GM12865 (cell line): ENCODE measurements at places on chromosomes 16 and 17.

DNA sequence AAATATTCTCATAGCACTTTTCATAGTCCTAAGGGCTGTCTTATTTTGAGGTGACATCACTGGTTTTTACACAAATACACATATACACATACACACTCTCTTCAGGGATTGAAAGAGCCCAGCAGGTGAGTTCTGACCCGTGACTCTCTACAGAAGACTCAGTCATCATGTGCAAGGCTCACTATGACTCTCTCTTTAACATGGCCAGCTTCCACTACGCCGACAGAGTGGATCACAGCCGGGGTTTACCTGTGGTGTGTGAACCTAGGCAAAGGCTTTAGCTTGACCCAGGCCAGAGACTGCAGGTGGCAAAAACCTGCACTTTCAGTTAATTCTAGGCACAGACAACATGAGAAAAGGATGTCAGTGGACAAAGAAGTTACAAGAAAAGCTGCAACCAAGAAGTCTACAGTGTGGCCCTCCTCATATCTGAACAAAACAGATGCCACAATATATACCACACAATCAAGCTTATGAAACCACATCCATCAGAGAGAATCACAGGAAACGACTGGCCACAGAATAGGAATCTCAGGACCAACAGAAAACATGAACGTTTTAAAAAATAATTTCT lies 56.5 kb downstream of the CYTH1 start:
- peak; percentile 85 for DNase-seq

DNA sequence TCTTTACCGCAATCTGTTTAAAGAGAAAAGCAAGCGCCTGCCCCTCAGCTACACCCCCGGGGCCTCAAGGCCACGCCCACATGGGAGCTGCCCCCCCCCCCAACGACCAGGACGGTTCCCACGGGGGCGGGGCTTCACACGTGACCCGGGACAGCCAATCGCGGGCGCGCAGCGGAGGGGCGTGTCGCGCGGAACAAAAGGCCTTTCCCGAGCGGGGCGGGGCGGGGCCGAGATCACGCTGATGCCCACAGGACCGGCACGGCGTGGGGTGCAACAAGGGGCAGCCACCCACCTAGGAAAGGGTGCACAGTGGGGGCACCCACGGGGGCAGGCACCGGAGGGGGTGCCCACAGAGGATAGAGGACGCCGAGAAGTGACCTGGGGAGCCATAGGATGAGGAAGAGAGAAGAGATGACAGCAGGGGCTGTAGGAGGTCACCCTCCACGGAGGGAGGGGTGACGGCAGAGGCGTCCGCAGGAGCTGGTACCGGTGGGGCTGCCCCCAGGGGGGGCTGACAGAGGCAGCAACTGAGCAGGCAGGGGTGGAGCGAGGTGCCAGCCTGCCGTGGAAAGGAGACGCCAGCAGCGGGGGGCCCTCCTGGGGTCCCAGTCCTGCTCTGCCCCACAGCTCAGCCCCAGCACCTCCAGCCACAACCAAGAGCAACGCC lies 6.2 kb downstream of the UNKL start:
- DNase-seq: peak; percentile 92

- DNase-seq: no peak
Observed at GRCh38 chr17:15323131-15323530, 18.3 kb downstream of the TEKT3 start.

GRCh38 chr16:50067290-50067853 lies 1.6 kb downstream of the HEATR3 start:
- peak; percentile 77 for DNase-seq

- no peak for DNase-seq
Observed at GRCh38 chr16:81460075-81460474, 15.5 kb downstream of the CMIP start.

GRCh38 chr16:77062878-77063675 lies 127.9 kb upstream of the MON1B start:
- DNase-seq: no peak

DNA sequence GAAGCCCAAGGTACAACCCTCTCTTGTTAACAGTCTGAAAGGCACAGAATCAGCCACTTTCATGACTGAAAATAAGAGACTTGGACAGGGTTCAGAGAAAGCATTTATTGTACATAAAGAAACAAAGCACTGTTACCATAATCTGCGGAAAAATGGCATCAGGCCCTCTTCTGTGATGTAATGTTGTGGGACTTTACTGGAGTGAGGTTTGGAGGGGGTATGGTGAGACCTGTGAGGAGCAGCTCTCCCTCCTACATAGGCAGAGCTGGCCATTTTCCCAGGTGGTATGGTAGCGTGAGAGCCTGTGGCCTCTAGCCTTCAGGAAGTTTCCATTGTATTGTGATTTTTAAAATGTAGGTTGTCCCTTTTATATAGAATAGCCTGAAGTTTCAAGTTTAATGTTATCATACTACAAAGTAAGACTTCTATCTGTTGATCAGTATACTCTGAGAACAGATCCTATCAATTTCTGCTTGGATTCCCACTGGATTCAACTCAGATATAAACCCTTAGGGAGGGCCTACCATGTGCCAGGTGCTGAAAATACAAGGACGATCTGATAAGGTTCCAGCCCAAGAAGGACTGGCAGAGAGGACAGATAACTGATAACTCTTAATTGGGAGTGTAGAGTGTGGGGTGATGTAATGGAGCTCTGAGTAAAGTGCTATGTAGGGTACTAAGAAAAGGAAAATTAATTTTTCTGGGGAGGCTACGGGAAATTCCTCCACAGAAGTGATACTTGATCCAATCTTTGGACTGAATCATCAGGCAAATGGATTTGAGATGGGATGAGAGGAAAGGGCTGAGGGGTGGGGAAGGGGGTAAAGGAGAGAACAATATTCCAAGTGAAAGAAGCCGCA lies 4.1 kb upstream of the YPEL2 start:
- no peak for DNase-seq

GRCh38 chr17:50053654-50053960 lies 2.3 kb upstream of the ITGA3 start:
- DNase-seq: no peak

DNA sequence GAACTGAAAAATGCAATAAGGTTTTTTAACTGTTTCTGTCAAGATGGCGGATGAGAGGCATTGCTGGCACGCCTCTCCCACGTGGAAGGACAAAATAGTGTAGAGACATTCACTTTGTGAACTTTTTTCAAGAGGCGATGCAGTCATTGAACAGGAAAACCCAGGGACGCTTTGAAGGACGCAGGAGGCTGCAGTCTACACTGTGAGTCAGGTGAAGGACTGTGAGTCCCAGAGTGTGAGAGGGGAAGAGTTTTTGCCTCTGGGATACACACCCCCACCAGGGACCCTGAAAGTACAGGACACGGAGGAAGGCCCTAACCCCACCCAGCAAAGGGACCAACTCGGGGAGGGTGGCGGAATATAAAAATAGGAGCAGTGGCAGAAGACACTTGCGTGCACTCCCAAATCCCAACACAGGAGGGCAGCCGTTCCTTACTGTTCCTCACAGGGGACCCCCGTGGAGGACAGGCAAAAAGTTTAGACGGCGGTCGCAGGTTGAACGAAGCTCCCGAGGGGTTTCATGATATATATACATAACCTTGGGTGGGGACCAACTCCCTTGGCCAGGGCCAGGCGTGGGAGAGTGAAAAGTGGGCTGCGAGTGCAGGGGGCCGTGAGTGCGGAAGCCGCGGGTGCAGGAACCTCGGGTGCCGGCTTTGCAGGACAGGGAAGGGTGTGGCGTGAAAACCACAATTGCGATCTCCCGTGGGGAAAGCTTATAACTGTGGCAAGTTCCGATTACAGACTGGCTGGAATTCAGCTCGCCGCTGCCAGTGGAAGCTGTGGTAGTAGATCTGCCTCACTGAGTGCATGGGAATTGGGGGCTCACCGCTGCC lies 82.0 kb upstream of the ALOX12 start:
- peak; percentile 76 for DNase-seq
